ENCODE measurements at places on chromosomes 6 and 20.

- no peak for DNase-seq
- no peak overlapping the region for H3K27ac ChIP-seq
- H3K4me3 ChIP-seq, result no peak overlapping the region
- no peaks in the 10 kb centered on the region for H3K36me3 ChIP-seq
- no peaks in the 10 kb centered on the region for H3K27me3 ChIP-seq
These were observed 96.2 kb upstream of the RSPO3 start for GRCh38 chr6:127022302-127022701.

GRCh38 chr20:60937585-60937984 lies 314.5 kb upstream of the CDH4 start:
- H3K36me3 ChIP-seq, result no peaks in the 10 kb centered on the region
- peak overlapping the region; percentile 17 for H3K27ac ChIP-seq
- H3K27me3 ChIP-seq, result peaks cover 13% of the 10 kb centered on the region
- no peak for DNase-seq

DNA sequence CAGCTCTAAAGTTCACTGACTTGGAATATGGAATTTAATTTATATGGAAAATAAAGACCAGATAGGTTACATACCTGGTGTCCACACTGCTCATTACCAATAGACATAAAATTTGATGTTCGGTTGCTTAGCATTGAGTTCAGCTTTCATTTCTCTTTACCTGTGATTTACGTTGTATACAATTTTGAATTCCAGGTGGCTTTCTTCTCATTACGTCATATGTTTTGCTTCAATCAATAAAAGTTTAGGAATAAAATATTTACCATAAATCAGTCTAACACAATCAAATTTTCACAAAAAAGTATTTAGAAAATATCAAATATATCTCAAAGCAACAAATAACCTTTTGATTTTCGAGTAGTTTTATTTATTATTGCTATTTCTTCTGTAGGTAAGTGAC lies 40.8 kb downstream of the HDGFL1 start:
- DNase-seq, result no peak
- no peaks in the 10 kb centered on the region for H3K4me1 ChIP-seq
- H3K36me3 ChIP-seq, result no peaks in the 10 kb centered on the region

GRCh38 chr6:10391299-10391630 lies 23.6 kb downstream of the TFAP2A start:
- H3K36me3 ChIP-seq, result peaks cover 6% of the 10 kb centered on the region

- no peak for DNase-seq
- peak overlapping the region; percentile 53 for H3K27ac ChIP-seq
- peaks cover 10% of the 10 kb centered on the region for H3K4me1 ChIP-seq
- no peak overlapping the region for H3K4me3 ChIP-seq
- no peaks in the 10 kb centered on the region for H3K27me3 ChIP-seq
These were observed 7.4 kb upstream of the LSM14B start for GRCh38 chr20:62114894-62115293.
